ENCODE measurements at places on chromosomes 3 and 15. TPM values are rescaled to one million over a fixed set of nuclear protein-coding genes. Genes with fewer than 3 reads are reported as not detected.
A peak's percentile ranks its signal among the peaks of the same experiment; 100 is the strongest.

DNA sequence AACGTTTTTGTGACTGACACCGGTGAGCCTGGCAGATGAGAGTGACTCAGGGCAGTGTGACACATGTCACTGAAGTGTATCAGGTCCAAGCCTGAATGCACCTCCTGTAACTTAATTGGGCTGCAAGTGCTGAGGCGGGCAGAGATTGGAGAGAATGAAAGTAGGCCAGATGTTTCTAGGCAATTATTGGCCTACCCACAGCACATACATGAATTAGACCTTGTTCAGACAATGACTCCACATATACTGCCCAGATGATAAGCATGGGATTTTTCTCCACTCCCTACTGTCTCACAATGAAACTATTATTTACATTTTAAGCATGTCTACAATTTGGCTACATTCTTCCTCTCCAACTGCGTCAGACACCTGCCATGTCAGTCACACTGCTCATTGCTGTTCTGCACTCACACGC is 187.3 kb upstream of the ZNF385D start:
- no peak for DNase-seq

The RASGRF1 gene
- 2.1 TPM for total RNA-seq

The GALNT15 gene
- total RNA-seq = 15.5 TPM

The HRH1 gene
- total RNA-seq = 10.5 TPM

DNA sequence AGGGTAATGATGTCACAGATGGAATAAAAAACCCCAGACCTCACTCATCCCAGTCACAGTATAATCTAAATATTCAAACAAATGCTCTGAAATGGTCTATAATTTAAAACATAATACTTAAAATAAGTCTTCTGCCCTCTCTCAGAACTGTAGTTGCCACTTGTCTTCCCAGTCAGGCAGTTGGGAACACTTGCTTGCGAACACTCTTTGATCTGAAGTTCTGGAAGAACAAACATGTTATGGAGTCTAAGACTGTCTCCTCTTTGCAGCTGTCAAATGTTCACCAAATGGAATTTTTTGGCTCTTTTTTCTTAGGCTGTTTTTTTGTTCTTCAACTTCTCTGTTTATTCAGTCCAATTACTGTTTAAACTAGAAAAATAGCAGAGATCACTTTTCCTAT is 711.1 kb upstream of the GOLIM4 start:
- no peak for DNase-seq

DNA sequence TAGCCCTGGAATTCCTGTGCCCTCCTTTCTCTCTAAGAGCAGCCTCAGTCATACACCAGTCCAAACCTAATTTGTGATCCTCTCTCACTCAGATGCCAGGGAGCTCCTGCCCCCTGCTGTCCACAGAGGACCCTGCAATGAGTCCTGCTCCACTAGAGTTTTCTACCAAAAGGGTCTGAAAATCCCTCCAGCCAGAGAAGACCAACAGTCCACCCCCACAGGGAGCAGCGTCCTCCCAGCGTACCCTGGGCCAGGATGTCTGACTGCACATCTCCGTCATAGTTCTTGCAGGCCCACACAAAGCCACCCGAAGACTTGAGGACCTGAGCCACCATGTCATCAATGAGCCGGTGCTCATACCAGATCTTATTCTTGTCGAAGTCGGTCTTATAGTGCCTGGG is 15.4 kb downstream of the IDH2 start:
- no peak for DNase-seq

DNA sequence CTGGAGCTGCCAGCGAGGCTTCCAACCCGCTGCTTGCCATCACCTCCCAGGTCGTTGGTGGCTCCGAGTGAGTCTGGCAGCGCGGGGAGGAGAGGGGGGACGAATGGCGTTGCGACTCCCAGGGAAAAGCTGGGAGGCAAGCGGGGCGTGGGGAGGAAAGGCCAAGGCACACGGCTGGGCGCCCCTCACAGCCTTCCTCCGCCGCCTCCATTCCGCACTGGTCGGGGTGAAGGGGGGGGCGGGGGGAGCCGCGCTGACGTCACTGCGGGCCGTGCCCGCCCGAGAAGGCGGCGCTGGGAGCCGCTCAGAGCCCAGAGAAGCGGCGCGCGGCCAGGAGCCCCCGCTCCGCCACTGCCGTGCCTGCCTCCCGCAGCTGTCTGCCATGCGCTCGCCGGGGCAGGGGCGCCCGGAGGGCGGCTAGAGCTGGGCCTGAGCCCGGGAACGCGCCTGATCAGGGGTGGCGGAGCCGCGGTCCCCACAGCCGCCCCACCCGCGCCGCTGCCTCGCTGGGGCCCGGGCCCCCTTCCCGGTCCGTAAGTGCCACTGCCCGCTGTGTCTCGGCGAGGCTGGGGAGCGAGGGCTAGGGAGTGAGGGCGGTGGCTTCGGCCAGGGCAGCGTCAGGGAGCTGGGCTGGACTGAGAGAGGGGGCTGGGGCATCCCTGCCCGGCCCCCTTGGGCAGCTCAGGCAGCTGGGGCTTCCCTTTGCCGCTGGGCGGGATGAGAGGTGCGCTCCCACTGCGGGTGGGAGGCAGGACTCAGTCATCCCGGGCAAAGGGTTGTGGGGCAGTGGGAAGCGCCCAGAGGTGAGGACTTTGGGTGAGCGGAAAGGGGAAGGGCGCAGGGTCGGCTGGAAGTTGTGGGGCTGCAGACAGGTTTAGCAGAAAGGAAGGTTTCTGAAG is 27.8 kb upstream of the POLG start:
- no peak for DNase-seq

DNA sequence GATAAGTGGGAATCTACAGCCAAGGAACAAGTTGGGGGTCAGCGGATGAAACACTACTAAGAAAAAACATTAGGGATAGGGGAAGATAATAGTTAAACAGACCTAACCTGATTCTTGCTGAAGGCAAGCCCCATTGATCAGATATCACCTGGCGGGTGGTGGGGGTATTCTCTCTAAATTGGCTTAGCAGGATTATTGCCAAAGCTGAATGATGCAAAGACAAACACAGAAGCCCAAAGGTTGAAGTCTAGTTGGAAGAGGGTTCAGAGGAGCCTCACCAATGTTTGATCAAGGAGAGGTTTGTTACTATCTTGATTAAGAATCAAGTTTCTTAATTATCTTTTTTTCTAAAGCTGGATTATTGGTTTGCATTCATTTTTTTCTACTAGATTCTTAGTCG is 371.9 kb upstream of the CNTN4 start:
- DNase-seq = no peak

The EBLN2 gene
- 11.0 TPM for total RNA-seq

DNA sequence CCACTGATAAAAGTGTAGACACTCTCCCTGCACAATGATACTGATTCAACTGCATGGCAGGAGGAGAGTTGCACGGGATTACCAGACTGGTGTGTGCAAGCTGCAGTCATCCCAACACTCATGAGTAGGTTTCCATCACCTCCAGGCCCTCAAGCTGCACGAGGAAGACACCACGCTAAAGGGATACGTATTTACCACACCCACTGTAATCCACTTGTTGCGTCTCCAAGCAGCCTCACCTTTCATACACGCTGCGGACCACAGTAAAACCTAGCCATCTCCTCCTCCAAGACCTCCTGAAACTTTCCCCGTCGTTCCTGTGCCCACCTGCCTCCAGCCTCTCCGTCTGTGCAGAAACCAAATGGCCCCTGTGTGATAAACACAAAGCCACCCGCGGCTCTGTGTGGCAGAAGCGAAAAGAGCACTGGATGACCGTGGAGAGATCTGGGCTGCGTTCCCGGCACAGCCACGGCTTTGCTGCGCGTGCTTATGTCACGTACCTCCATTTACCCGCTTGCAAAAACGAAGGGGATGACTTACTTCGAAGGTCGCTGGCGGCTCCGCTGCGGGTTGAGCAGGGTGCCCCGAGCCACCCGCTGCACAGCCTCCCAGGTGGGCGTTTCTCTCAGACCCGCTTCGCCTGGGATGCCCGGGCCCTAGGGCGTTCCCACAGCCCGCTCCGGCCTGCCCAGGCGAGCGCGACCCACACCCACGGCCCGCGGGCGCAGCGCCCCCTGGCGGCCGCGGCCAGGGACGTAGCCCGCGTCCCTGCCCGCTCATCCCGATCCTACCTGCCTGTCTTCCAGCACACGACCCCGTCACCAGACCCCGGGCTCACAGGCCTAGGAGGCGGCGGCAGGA is 643 bp downstream of the ABCC5 start:
- peak; percentile 62 for DNase-seq

GRCh38 chr3:126836220-126836860 is 132.3 kb downstream of the CHCHD6 start:
- DNase-seq = peak; percentile 24

The ARNT2 gene
- 7.2 TPM for total RNA-seq

- no peak for DNase-seq
Observed at GRCh38 chr15:77530576-77530975, 102.1 kb downstream of the LINGO1 start.

DNA sequence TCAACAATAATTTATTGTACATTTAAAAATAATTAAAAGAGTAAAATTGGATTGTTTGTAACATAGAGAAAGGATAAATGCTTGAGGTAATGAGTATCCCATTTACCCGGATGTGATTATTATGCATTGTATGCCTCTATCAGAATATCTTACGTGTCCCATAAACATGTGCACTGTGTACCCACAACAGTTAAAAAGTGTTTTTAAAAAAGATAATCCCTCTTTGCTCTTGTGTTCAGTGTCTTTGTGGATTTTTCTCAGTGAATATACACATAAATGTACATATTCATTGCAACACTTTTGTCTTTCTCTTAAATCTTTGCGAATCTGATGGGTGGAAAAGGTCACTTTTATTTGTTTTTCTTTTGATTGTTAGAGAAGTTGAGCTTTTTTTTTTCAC is 20.4 kb downstream of the YEATS2 start:
- DNase-seq = no peak

DNA sequence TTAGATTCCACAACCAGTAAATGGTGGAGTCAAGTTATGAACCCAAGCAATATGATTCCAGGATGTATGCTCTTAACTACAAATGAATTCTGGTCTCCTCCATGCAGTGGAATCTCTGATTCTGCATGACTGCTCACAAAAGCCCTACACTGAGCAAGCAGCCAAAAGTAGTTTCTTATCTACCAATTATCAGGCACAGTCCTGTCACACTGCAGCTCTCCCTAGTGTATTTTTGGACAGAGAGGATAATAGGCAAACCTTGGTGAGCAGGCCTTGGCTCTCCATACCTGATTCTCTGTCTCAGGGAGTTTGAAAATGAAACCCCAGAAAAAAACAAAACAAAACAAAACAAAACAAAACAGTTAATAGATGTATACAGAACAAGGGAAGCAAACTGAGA is 3.5 kb upstream of the SSR3 start:
- DNase-seq = no peak

DNA sequence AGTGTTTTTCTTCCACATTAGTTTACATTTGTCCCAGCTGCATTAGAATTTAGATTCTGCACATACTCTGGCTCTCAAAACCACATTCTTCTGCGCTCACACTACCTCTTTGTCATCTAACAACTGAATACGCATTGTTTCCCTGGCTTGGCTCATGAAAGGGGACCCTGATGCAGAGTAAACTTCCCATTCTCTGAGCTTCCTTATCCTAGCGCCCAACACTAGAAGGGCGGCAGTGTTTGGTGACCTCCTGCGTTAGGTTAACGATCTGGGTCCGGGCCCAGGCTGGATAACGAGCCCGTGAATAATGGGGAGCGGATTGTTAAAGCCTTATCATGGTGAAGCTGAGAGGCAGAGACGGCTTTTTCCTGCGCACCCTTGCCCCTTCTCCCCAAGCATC is 63.9 kb downstream of the ETV5 start:
- DNase-seq = no peak

GRCh38 chr3:33187368-33187634 is 31.3 kb downstream of the SUSD5 start:
- no peak for DNase-seq

GRCh38 chr3:184177331-184177731 is 2.7 kb downstream of the AP2M1 start:
- DNase-seq = no peak

GRCh38 chr3:70849911-70850699 is 537.7 kb upstream of the MDFIC2 start:
- peak; percentile 44 for DNase-seq

DNA sequence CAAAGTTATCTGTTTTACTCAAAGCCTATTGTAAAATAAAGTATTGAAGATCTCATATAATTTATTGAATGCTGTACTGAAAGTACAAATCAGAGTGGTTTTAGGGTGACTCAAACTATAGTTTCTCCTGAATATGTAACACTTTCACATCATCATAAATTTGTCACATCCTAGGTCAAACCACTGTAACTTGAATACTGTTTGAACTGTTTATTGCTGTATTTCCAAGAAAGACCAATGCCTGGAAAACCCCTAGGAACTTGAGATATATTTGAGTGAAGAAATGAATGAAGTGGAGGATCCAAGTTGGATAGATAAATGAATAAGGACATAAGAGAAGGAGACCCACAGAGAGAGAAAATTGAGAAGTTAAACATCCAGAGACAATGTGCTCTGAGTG is 348.2 kb downstream of the GRM7 start:
- no peak for DNase-seq

DNA sequence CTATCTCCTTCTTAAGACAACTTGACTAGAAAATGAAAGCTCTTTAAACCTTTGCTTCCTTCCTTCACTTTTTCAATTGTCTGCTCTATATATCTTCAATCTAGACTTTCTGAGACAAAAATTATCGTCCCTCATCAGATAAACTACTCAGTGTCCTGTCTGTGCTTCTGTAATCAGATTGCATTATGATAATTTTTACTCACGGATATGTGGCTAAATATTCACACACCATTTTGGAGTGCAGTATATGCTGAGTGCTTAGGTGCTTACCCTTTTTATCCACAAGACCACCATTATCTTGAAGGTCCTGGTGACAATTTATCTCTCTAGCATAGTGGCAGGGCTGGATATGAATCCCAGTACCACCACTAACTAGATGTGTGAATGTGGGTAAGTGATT is 1012.3 kb downstream of the TUSC7 start:
- no peak for DNase-seq

- DNase-seq = no peak
Observed at GRCh38 chr3:184508938-184509337, 52.6 kb upstream of the EPHB3 start.

- no peak for DNase-seq
Observed at GRCh38 chr15:79463781-79464270, 31.7 kb downstream of the MINAR1 start.

- no peak for DNase-seq
Observed at GRCh38 chr3:167306319-167306718, 73.8 kb downstream of the ZBBX start.

DNA sequence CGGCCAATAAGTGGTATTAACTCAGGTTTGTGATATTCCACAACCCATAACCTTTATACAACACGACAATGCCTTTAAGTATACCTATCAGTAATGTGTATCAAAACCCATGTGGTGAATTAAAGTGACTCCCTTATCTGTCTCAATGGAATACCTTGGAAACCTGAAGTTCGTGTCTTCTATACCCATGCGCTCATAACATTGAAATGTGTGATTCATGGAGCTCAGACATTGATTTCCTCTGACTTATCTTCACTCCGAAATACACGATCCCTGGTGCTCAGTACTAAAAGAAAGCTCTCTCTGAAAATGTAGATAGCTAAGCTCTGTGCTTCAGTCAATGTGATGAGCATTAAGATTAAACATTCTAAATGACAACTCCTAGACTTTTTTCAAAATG is 140.3 kb downstream of the TBC1D5 start:
- DNase-seq = no peak

The TICRR gene
- 0.47 TPM for total RNA-seq

GRCh38 chr3:111850537-111850936 is 8.5 kb upstream of the PHLDB2 start:
- DNase-seq = no peak

- no peak for DNase-seq
Observed at GRCh38 chr3:172629470-172629869, 81.4 kb downstream of the NCEH1 start.
